Naive thymus-derived CD8-positive, alpha-beta T cell (primary cell): ENCODE measurements at places on chromosomes 7 and 10. TPM values are rescaled to one million over a fixed set of nuclear protein-coding genes. Genes with fewer than 3 reads are reported as not detected.

The PNLIPRP3 gene
- not detected for total RNA-seq

The SYT15 gene
- 1.6 TPM for total RNA-seq

The PWWP2B gene
- 9.1 TPM for total RNA-seq

The GPER1 gene
- 0.25 TPM for total RNA-seq

The CASD1 gene
- total RNA-seq = 33.8 TPM

The VPS37D gene
- 1.0 TPM for total RNA-seq

The HTR7 gene
- total RNA-seq = not detected

The RET gene
- not detected for total RNA-seq

The LRRC61 gene
- total RNA-seq = 16.0 TPM

The OGDHL gene
- not detected for total RNA-seq

The ENO4 gene
- total RNA-seq = not detected

The DENND10 gene
- total RNA-seq = 21.6 TPM

The STEAP2 gene
- not detected for total RNA-seq

The TMEM229A gene
- total RNA-seq = not detected

The TRPV5 gene
- total RNA-seq = not detected

The CALY gene
- 6.9 TPM for total RNA-seq

The PRLHR gene
- not detected for total RNA-seq

The CLEC5A gene
- 0.77 TPM for total RNA-seq

The FAM171A1 gene
- 6.1 TPM for total RNA-seq

The CTTNBP2 gene
- total RNA-seq = 0.05 TPM

The NOM1 gene
- total RNA-seq = 36.8 TPM

The SMURF1 gene
- 29.0 TPM for total RNA-seq

The CHCHD2 gene
- 155 TPM for total RNA-seq

The MPP7 gene
- total RNA-seq = 30.0 TPM

The PDK4 gene
- total RNA-seq = 1.7 TPM

The RHBDD2 gene
- total RNA-seq = 47.1 TPM

The MEOX2 gene
- total RNA-seq = not detected

The SFR1 gene
- total RNA-seq = 17.3 TPM

The ZNF394 gene
- total RNA-seq = 107 TPM

The LRRD1 gene
- total RNA-seq = not detected

The LRRC18 gene
- total RNA-seq = not detected

The FXYD4 gene
- total RNA-seq = not detected

The NXPH1 gene
- total RNA-seq = not detected

The WNT8B gene
- total RNA-seq = not detected

The RPEL1 gene
- total RNA-seq = not detected

The PNLIPRP2 gene
- not detected for total RNA-seq

The CCDC3 gene
- not detected for total RNA-seq

The GRID2IP gene
- 2.6 TPM for total RNA-seq

The MLXIPL gene
- total RNA-seq = not detected

The CRYGN gene
- total RNA-seq = 0.39 TPM

The GBF1 gene
- total RNA-seq = 41.0 TPM

The VSTM2A gene
- total RNA-seq = not detected

The HMX3 gene
- not detected for total RNA-seq

The DNAJB6 gene
- 112 TPM for total RNA-seq

The METTL27 gene
- 3.0 TPM for total RNA-seq

The CNPY4 gene
- 99.0 TPM for total RNA-seq

The FZD1 gene
- not detected for total RNA-seq

The ATOH7 gene
- total RNA-seq = not detected

The MGMT gene
- total RNA-seq = 18.9 TPM

The KCND2 gene
- not detected for total RNA-seq

The BPGM gene
- 26.3 TPM for total RNA-seq

The ESYT2 gene
- 101 TPM for total RNA-seq

The MACC1 gene
- total RNA-seq = 0.25 TPM

The ASB10 gene
- total RNA-seq = not detected

The CSTF2T gene
- 38.4 TPM for total RNA-seq

The P4HA1 gene
- 16.0 TPM for total RNA-seq

The HOXA1 gene
- total RNA-seq = 0.44 TPM
